ENCODE measurements at places on chromosomes 4 and X.

- DNase-seq: no peak
Observed at GRCh38 chr4:154584259-154584658, 6.3 kb downstream of the FGA start.

GRCh38 chr4:170827562-170828274, 738.0 kb upstream of the AADAT start:
- no peak for DNase-seq

DNA sequence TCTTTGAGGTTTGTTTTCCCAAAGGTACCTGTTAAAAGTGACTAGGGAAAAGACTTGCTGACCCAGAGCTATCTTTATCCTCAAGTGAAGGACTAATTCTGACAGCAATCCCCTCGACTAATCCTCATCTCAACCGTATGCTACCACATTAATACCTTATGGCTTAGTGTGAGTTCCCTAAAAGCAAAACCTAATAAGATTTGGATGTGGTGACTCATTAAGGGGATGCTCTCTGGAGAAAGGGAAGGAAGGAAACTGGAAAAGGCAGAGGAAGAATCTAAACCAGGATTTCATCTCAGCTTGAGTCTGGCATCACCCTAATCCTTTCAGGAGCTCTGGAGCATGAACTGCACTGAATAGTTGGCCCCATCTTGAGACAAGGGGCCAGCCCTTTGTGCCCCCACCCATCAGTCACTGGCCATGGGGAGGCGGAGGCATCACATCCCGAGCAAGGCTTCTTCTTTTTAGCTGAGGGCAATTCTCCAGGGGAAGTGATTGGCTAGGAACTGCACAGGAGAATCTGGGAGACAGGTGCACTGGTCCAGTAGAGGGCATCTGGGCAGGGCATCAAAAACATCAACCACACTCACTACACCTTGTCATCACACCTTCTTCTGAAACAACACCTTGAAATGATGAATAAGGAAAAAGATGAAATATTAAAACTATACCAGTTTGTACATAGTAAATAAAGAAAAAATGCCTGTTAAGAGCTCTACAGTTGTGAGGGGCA, 6.9 kb upstream of the BBS7 start:
- DNase-seq: no peak

GRCh38 chrX:154059729-154060245, 37.7 kb downstream of the MECP2 start:
- no peak for DNase-seq

- DNase-seq: no peak
Observed at GRCh38 chr4:168797194-168797593, 212.9 kb downstream of the CBR4 start.

DNA sequence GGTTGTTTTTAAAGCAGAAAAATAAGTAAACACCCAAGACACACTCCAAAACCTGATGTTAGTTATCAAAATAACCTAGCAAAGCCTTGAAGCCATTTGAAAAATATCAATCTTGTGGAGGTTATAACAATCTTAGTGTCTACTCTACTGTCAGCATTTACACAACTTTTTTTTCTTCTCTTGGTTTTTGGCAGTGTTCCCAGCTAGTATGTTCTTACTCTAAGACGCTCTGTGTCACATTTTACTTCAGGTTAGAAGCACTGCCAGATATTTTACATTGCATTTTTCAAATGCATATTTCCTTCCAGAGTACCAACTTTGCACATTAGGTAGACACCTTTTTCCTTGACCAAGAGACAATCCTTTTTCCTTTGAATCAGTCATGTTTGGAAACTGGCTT, 114.0 kb upstream of the INPP4B start:
- no peak for DNase-seq

DNA sequence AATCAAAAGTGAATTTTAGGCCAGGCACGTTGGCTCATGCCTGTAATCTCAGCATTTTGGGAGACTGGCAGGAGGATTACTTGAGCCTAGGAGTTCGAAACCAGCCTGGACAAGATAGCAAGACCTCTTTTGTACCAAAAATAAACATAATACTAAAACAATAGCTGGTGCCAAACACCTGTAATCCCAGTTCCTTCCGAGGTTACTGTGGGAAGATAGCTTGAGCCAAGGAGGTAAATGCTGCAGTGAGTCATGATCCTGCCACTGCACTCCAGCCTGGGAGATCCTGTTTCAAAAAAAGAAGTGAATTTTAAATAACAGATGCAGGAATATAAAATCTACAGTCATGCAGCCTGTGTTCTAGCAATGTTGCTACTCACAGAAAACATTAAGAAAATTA, 488.3 kb downstream of the PPARGC1A start:
- DNase-seq: no peak

GRCh38 chr4:140755774-140756318, 339 bp downstream of the TBC1D9 start:
- DNase-seq: no peak

DNA sequence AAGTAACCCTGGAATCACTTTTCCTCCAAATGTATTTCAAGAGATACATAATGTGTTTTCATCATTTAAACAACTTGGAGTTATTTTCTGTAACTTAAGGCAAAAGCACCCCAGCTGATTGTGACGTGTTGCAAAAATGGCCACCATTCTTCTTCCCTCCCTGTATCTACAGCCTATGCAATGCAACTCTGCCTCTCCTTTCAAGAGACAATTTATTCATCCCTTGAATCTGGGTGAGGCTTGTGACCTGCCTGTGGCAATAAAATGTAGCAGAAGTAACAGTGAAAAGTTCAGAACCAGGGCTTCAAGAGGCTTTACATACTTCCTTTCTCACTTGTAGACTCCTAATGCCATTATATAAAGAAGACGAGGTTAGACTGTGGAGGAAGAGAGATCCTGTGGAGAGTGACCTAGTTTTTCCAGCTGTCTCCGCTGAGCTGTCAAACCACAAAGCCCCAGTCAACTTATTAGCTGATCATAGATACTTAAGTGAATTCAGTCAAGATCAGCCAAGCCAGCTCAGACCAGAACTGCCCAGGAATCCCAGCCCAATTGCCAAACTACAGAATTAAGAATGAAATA, 81.0 kb upstream of the KLF3 start:
- no peak for DNase-seq

Data from activated gamma-delta T cell treated with anti-CD3 and anti-CD28 coated beads, Interleukin-2, amount 50 U/mL, for 16 hours (primary cell).